Activated CD8-positive, alpha-beta T cell treated with anti-CD3 and anti-CD28 coated beads for 36 hours (primary cell): ENCODE measurements at places on chromosomes 4 and X. TPM values are rescaled to one million over a fixed set of nuclear protein-coding genes. Genes with fewer than 3 reads are reported as not detected.

GRCh38 chrX:20230406-20230805 is 36.3 kb downstream of the RPS6KA3 start:
- no peak for DNase-seq

GRCh38 chr4:74471264-74471663 is 26.3 kb downstream of the AREG start:
- DNase-seq, result no peak

- no peak for DNase-seq
Observed at GRCh38 chr4:123229286-123229685, 167.3 kb upstream of the SPRY1 start.

Gene TXK
- total RNA-seq, result 23.5 TPM

- no peak for DNase-seq
Observed at GRCh38 chr4:184232202-184232601, 14.5 kb upstream of the ENPP6 start.

GRCh38 chrX:148658115-148658730 is 157.8 kb downstream of the AFF2 start:
- DNase-seq, result no peak

Gene XKRX
- 0.43 TPM for total RNA-seq

GRCh38 chr4:158346576-158346975 is 136.3 kb downstream of the TMEM144 start:
- DNase-seq, result no peak

DNA sequence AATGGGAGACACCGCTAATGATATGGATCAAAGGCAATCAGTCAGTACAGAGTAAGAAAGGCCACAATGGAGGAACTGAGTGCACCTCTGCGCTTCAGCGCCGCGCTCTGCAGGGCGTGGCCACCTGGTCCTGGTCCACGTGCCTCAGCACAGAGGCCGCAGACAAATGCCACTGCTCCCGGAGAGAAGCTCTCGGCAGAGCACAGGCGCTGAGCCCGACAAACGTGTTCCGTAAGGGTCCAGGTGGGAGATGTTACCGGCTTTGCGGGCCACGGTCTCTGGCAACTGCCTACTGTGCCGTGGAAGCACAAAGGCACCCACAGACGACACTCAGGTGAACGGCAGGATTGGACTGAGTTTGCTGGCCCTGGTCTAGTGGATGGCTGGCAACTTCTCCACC is 68.9 kb downstream of the ACOX3 start:
- no peak for DNase-seq

GRCh38 chr4:80266253-80266901 is at the start of gene FGF5:
Gene FGF5, plus strand, starts transcription at chr4:80266664. Its CDS starts 161 bp downstream, at chr4:80266825.
- peak; percentile 51 for DNase-seq

Gene FGF16
- not detected for total RNA-seq

Gene RTL9
- not detected for total RNA-seq
